ENCODE measurements at places on chromosomes 13 and 19.

DNA sequence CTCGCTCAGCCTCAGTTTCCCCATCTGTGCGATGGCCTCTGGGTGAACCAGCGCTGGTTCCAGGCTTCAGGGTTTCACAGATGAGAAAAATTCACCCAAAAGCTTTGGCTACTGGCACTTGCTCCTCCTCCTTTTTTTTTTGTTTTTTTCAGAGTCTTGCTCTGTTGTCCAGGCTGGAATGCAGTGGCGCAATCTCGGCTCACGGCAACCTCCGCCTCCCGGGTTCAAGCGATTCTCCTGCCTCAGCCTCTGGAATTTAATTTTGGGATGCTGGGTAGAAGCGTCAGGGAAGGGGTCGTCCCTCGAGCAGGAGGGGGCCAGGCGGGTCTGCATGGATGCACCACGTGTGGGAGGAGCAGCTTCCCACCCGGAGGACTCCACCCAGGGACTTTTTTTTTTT lies 7.0 kb downstream of the PRSS57 start:
- DNase-seq: no peak

- DNase-seq: peak; percentile 92
These were observed 372 bp upstream of the ZNF699 start for GRCh38 chr19:9309974-9310446.

DNA sequence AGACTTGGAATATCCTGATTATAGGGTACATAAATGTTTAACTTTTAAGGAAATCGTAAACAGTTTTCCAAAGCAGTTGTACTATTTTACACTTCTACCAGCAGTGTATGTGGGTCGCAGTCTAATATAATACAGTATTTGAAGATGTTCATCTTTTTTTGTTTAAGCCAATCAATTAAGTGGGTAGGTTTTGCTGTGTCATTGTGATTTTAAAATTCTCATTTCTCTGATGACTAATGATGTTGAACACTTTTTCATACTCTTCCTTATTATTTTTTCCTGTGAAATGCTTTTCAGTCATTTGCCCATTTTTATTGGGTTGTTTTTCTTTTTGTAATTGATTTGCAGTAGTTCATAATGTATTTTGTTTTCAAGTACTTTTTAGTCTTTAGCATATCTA lies 2689.7 kb downstream of the PCDH9 start:
- no peak for DNase-seq

DNA sequence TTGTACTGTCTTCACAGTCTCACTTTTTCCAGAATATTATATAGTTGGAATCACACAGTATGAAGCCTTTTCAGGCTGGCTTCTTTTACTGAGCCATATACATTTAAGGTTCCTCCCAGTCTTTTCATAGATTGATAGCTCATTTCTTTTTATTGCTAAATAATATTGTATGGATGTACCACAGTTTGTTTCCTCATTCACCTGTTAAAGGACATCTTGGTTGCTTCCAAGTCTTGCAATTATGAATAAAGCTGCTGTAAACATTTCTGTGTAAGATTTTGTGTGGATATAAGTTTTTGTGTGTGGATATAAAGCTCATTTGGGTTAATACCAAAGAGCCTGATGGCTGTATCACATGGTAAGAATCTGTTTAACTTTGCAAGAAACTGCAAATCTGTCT lies 24.5 kb upstream of the CYP2A7 start:
- DNase-seq: no peak

- DNase-seq: no peak
These were observed 19.2 kb downstream of the NAXD start for GRCh38 chr13:110634558-110634957.

DNA sequence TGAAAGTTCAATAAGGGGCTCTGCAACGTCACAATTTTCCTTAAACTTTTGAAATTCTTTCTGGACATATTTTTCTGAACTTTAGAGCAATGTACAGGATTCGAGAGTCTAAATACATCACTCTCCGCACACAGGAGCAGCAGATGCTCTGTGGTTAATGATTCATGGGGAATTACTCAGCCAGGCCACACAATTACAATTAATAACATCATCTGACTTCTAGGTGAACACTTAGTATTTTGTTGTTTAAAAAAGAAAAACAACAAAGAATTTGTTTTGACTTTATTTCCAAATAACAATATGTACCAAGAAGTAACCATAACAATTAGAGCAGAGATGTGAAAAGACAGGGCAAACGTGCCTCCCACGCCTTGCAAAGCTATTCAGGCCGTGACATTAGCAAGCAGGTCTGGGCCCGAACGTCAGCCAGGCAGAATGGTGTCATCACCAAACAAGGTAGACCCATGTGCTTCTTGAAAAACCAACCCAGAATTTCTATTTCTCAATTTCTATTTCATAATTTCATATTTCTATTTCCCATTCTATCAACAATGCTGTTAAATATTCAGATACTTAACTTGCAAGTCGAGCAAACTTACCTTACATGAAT lies 236.3 kb downstream of the COL4A1 start:
- DNase-seq: no peak
